ENCODE measurements at places on chromosomes 13 and 19.

- DNase-seq, result no peak
Observed at GRCh38 chr13:44012910-44013757, 133.4 kb downstream of the LACC1 start.

GRCh38 chr19:33612928-33613619 lies 8.7 kb upstream of the CHST8 start:
- DNase-seq, result no peak

DNA sequence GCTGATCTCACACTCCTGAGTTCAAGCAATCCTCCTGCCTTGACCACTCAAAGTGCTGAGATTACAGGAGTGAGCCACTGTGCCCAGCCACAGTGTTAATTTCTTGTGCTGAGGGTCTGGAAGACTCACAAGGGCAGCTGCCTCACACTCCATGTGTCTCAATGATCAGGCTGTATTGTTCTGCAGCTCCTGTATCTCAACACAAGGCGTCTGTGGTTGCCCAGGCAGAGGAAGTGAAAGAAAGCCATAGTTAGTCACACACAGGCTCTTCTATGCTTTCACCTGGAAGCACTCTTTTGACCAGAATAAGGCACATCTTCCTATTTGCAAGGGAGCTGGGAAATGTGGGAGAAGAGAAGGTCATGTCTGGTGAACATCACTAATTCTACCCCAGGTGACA lies 107.3 kb upstream of the ZNF507 start:
- no peak for DNase-seq

GRCh38 chr19:5907241-5907640 lies 2.6 kb downstream of the VMAC start:
- DNase-seq, result no peak

GRCh38 chr19:41649827-41650226 lies 23.0 kb upstream of the CEACAM4 start:
- no peak for DNase-seq

DNA sequence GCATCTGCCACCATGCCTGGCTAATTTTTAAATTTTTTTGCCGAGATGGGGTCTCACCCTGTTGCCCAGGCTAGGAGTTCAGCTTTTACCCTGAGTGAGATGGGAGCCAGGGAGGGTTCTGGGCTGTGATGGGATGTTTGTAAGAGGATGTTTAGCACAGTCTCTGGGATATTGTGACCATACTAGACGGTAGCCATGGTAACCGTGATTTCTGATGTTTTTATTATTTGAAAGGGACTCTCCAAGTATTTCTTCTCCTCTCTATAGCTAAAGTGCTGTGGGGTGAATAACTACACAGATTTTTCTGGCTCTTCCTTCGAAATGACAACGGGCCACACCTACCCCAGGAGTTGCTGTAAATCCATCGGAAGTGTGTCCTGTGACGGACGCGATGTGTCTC lies 10.4 kb downstream of the TSPAN16 start:
- no peak for DNase-seq
